Fibroblast of villous mesenchyme (primary cell): ENCODE measurements at places on chromosomes 6 and 20. TPM values are rescaled to one million over a fixed set of nuclear protein-coding genes. Genes with fewer than 3 reads are reported as not detected.

The PRL gene
- total RNA-seq, result not detected in 2 replicates

The ZNF391 gene
- total RNA-seq, result 0.32 and 0.43 TPM in 2 replicates

The COL19A1 gene
- 0.32 and 1.3 TPM in 2 replicates for total RNA-seq

The PARD6B gene
- 1.6 and 6.5 TPM in 2 replicates for total RNA-seq

The TRIM15 gene
- not detected in 2 replicates for total RNA-seq

The HLA-DRA gene
- not detected in 2 replicates for total RNA-seq
